ENCODE measurements at places on chromosomes 2 and 18.

GRCh38 chr2:137865954-137866540 lies 98.2 kb upstream of the HNMT start:
- DNase-seq = no peak

DNA sequence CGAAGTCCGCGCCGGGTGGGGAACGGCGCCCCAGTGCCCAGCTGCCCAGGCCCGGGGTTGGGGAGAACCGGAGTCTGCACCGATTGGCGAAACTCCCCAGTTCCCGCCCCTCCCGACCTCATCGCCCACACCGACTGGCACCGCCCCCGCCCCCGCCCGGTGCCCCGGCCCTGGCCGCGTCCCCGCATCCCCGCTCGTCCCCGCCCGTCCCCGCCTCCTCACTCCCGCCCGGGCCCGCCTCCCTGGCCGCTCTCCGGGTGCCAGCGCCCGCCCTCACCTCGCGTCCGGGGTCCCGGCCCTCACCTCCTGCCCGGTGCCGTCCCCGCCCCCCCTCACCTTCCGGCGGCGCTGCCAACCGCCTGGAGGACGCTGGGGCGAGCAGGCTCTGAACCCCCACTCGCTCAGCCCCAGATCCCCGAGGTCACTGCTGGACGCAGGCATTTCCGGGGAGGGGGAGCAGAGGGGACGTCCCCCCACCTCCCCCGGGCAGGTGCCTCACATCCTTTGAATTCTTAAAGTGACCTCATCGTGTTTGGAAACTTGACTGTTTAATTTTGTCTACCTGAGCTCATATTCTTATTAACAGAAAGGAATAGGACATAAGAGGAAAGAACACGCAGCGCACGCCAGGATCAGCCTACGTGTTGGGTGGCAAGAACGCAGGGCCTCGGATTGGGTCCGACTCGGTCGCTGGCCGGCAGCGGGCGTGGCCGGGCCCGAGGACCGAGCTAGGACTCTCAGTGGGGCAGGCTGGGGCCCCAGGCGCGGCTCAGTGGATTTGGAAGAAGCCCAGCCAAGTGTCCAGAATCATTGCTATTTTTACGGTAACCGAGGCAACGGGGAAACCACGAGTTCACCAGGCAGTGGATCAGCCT lies at the start of gene FAM110C:
Gene FAM110C (minus strand): TSS at position 35 of the 875 bp plus-strand sequence. CDS start 120 bp downstream, outside the sequence.
- DNase-seq = no peak

DNA sequence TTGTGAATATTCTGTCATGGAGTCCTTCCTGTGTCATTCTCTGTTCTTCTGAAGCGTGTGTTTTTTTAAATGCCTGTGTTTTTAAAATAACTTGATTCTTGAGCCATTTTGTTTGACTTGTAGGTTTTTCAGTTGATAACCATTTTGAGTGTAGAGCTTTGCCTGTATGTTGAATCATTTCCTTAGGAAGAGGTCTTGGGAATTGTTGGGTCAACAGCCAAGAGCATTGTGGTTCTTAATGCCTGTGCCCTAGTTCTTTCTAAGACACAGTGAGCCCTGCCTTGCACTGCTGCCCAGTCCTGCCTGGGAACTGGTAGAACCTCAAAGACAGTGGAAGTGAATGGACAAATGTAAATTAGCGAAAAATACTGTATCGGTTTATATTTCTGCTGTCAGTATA lies 25.9 kb downstream of the RAB12 start:
- peak; percentile 74 for DNase-seq

GRCh38 chr2:232323328-232323650 lies 55.3 kb upstream of the ALPP start:
- DNase-seq = no peak

DNA sequence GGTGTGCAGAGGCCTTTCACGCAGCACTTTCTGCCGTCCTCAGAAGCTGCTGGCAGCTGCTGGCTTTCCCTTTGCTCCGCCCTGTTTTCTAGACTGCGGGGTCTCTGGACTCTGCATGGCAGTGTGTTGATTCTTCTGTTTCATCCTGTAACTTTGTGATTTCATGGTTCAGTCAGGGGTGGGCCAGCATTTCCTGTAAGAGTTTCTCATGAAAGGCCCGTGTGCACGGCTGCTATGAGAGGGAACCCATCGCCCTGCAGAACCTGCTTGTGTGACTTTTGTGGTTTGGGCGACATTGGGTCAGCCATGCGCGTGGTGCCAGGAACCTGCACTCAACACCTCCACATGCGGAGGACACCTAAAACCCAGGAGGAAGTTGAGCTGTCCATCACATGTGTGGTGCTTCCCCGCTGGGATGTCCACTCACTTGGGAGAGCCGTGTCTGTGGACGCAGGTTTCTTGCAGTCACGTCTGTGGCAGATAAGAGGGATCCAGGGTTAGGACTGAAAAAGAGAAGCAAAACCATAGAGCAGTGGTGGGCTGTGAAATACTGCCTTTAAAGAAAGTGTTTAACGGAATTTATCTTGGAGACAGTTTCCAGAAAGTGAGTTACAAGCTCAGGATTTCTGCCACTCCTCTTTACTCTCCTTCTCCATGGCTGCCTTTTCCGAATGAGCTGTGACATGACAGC lies 167.3 kb upstream of the ALKAL2 start:
- no peak for DNase-seq

DNA sequence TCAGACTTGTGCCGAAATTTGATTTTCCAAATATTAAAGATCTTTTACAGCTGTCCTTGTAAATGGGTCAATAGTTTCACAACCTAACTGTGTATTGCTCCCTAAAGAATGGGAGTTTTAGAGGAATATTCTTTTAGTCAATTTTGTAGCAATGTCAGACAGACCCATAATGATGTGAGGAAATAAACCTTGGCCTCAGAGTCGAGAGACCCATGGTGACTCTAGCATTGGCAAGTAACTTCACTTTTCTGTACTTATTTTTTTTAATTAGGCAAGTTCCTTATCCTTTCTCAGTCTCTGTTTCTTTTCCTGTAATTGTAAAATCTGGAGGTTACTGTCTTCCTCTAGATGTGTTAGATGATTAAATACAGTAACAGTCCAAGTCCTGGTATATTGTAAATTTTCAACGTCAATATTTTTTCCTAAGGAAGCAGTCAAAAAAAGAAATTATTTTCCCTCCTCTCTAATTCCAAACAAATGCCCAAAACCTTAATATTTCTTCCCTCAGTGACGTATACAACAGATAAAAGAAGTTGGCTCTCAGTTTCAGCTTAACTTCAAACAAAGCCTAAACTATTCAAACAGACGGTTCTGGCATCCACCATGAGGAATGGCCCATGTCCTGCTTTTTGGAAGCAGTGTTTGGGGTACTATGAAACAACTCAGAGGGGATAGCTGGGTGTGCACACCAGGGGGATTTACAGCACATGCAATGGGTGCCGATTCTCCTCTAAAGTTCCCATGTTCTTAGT lies 466.7 kb downstream of the TNS1 start:
- no peak for DNase-seq

GRCh38 chr2:172205292-172205691 lies 102.6 kb upstream of the DLX2 start:
- no peak for DNase-seq

DNA sequence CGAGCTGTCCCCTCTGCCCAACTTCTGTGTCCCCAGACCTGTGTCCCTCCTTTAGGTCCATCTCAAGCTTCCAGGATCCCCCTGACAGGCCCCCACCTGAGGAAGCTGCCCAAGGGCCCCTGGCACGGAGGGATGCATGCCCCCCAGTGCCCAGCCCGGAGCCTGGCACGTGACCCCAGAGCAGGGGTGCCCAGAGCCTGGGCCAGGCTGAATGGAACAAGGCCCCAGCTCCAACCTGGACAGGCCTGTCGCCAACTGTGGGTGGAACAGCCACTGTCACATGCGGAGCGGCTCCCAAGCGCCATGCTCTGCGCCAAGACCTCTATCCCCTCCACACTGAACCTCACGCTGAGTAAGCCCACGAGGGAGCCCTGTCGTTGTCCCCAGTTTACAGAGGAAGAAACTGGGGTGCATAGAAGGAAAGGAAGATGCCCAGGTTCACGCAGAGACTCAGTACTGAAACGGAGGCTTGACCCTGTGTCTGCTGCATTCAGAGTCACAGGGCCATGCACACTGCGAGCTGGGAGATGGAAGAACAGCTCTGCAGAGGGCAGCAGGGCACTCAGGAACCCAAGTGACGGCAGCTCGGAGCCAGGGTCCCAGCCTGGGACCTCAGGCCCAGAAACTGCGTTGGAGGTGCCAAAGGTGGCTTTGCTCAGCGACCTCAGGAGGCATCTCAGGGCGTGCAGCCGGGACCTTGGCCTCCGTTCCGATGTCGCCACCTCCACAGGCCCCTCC lies 5.5 kb upstream of the ECEL1 start:
- DNase-seq = no peak

DNA sequence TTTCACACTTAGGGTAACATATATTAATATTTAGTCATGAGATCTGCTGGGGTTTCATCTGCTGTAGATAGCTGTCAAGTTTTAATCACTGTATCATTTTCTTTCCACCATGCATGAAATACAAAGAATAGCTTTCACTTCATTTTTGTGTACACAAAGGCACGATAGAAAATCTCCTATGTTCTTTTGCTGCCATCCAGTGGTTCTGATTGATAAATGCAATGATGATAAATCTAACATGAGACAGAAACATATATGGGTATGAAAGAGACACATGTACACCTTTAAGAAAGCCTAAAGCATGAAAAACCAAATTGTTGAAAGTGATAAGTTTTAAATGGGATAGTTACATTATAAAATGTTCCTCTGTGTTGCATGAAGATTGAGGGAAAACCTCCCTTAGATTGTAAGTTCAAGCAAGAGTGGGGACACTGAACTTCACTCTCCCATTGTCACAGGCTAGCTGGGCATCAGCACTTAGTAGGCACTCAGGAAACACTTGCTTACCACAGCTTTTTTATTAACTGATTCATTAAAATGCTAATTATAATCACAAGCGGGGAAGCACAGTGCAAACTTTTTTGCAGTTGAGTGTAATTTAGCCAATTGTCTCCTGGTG lies 31.2 kb downstream of the C1D start:
- peak; percentile 7 for DNase-seq

DNA sequence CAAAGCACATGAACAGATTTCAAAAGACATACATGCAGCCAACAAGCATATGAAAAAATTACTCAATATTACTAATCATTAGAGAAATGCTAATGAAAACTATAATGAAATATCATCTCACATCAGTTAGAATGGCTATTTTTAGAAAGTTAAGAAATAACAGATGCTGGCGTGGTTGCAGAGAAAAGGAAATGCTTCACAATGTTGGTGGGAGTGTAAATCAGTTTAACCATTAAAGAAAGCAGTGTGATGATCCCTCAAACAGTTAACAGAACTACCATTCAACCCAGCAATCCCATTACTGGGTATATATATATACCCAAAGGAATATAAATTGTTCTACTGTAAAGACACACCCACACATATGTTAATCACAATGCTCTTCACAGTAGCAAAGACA lies 117.7 kb upstream of the SETBP1 start:
- no peak for DNase-seq

- DNase-seq = no peak
Observed at GRCh38 chr2:57884281-57884680, 162.3 kb upstream of the VRK2 start.

DNA sequence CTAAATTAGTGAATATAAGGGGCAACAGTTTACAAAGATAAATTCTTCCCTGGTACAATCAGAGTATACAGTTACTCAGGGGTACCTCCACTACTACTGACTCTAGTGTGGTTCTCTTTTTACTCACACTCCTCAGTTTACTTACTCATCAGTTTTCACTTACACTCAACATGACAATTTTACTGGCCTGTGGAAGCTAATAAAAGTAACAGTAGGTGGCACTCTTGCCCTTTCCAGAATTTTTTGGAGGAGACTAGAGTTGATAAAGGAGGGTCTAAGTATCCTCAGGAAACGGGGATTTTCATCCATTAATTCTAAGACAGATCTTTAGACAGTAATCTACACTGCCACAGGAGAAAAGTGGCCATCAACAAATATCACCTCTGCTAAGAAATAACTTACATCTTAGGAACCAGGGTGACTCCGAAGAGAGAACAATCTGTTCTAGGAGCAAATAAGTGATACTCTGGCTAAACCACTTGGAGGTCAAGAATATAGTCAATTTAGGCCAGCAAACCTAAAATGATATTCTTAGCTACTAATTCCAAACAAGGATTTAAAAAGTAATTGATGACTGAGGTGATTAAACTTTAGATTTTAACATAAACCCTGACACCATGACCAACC lies 61.3 kb downstream of the ATL2 start:
- peak; percentile 1 for DNase-seq

DNA sequence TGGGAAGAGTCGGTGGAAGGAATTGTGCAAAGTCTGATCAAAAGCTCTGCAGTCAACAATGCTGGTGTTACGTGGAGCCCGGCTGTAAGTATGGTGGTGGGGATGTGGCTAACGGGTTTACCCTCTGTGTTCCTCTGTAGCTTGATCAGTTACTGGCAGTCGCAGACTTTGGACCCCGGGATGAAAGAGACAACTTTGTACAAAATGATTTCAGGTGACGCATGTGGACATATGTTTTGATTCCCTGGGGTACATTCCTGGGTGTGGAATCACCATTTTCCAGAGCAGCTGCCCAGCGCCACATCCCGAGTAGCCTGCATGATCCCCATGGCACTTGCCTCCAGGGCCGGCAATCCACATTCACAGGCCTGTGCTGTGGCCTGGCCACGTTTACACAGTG lies 9.8 kb downstream of the RBFA start:
- DNase-seq = no peak

- DNase-seq = no peak
Observed at GRCh38 chr2:30476636-30477035, 29.6 kb downstream of the LCLAT1 start.

GRCh38 chr18:63422864-63423304 lies 608 bp upstream of the VPS4B start:
- no peak for DNase-seq

DNA sequence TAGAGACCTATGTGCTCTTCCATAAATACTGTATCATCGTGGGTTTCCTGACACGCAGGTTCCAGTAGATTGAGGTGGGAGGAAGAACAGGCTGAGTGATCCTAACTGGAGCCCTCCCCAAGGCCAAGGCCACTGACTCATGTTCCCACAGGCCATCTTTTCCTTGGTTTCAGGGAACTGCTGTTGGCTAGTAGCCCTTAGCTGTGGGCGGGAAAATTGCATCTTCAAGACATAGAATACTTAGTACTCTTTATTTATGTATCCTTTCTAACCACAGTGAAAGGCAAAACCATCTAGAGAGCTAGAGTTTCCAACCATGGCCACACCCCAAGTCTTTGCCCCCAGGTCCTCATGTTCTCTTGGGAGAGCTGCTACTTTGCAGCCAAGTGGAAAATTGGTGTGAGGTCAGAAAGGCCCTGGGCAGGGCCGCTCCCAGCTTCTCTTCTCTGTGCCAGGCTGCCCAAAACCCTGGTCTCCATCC lies 55.9 kb downstream of the COPS8 start:
- DNase-seq = no peak

GRCh38 chr2:32506446-32506845 lies 121.4 kb upstream of the TTC27 start:
- no peak for DNase-seq

DNA sequence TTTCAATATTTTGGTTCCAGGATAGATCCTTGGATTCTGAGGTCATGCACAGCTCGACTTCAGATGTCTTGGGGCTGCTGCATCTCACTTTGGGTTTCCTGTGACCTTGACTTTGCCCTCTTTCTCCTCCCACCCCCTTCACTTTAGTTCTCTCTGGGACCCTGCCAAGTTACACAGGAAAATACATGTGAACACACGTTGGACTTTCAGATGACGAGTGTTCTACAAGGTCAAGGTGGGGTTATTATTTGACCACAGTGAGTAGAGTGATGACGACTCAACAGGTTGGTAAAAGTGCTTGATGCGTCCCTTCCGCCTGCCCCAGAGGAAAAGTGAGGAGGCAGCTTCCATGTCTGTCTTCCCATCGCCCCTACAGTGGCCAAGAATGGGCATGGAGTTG lies 122.4 kb upstream of the SMAD2 start:
- no peak for DNase-seq

Measured in pulmonary artery endothelial cell (primary cell).